CD4-positive, CD25-positive, alpha-beta regulatory T cell (primary cell): ENCODE measurements at places on chromosomes 3 and 15. TPM values are rescaled to one million over a fixed set of nuclear protein-coding genes. Genes with fewer than 3 reads are reported as not detected.

Gene RTP3
- not detected for total RNA-seq

Gene ZPLD1
- total RNA-seq: not detected

Gene MB21D2
- total RNA-seq: 10.8 TPM

Gene ETV5
- total RNA-seq: not detected

Gene DNAJA4
- total RNA-seq: 33.2 TPM

Gene MUC4
- total RNA-seq: not detected

Gene GABPB1
- total RNA-seq: 31.0 TPM

Gene GRM7
- not detected for total RNA-seq

Gene SH2D7
- not detected for total RNA-seq

Gene SGO1
- 2.1 TPM for total RNA-seq

Gene DNAJC17
- 32.6 TPM for total RNA-seq

Gene CHRFAM7A
- total RNA-seq: 0.59 TPM

Gene HRG
- total RNA-seq: not detected

Gene LRRN1
- 0.44 TPM for total RNA-seq

Gene CPLX3
- 0.35 TPM for total RNA-seq

Gene ARPP21
- not detected for total RNA-seq

Gene CD200
- 2.8 TPM for total RNA-seq

Gene CIDEC
- not detected for total RNA-seq

Gene LSAMP
- not detected for total RNA-seq

Gene UPK1B
- not detected for total RNA-seq

Gene PCSK6
- 1.1 TPM for total RNA-seq

Gene RETNLB
- not detected for total RNA-seq

Gene MUC20
- total RNA-seq: 1.5 TPM

Gene GOLGA8K
- not detected for total RNA-seq

Gene TIGIT
- total RNA-seq: 72.8 TPM

Gene P2RY14
- total RNA-seq: 0.84 TPM

Gene TRNT1
- 29.0 TPM for total RNA-seq

Gene CLRN1
- total RNA-seq: not detected

Gene FYTTD1
- total RNA-seq: 42.2 TPM

Gene SH3BP5
- 68.6 TPM for total RNA-seq

Gene TRH
- total RNA-seq: not detected

Gene GOLGA6L1
- not detected for total RNA-seq

Gene EEF1AKMT4
- total RNA-seq: 0.84 TPM
